Neural crest cell (in vitro differentiated cells): ENCODE measurements at places on chromosomes 4 and X.

GRCh38 chrX:11269996-11270395 is 23.2 kb upstream of the AMELX start:
- DNase-seq = no peak

DNA sequence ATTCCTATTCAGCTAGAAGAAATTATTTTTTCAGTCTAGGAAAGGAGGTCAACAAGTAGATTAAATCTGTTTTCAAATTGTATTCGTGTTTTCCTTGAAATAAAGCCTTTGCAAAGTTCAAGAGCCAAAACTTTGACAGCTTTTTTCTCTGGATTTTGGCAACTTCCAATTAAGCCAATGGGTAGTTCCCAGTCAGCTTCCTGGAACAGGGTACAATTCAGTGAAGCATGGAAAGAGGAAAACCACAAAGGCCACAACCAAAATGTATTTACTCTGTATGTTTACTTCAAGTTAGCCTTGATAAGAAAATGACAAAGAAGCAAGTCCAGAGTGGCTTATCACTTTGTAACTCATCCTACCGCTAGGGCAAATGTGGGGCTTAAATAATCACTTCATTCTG is 188.6 kb downstream of the COMMD8 start:
- DNase-seq = no peak

- no peak for DNase-seq
Measured at GRCh38 chr4:172546782-172547181, 621.8 kb upstream of the GALNT7 start.

DNA sequence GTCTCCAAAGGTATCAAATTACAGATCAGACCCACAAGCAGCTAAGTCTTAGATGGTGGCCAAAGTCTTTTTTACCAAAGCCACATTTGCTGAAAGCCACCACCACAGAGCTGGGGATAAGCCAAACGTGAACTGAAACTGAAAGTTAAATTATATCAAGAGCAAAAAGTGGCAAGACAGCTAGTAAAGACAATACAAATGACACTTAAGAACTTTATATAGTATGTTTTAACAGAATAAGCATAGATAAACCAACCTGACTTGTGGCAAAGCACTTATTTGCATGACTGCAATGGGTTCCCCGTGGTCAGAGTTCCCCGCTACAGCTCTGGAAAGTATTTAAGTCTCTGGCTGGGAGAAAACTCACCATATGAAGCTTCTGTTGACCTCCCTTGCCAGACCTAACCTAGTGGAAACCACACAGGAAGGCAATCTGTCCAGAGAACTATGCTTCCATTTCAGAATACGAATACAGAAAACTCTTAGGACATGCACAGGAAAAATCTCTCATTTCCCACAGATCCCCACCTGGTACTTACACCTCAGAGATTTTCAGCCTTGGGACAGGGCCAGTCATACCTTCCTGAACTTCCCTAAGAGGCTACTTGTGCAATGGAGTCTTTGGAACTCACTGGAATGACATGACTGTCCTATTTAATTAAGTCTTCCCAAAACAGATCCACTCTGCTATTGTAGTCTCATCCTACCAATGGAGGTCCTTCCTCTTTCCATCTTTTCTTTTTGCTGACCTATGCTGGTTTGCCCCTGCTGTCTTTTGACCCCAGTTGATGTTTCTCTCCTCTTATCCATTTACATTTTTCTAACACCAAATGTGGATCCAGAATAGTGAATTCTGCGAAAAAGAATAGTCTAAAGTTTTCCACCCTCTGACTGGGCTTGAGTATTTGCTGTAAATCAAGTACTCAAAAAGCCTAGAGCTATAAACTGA is 225.1 kb downstream of the NR3C2 start:
- DNase-seq = no peak

GRCh38 chrX:10208953-10209352 is 52.2 kb downstream of the CLCN4 start:
- no peak for DNase-seq
